ENCODE measurements at places on chromosomes 5 and 9.
A peak's percentile ranks its signal among the peaks of the same experiment; 100 is the strongest.

DNA sequence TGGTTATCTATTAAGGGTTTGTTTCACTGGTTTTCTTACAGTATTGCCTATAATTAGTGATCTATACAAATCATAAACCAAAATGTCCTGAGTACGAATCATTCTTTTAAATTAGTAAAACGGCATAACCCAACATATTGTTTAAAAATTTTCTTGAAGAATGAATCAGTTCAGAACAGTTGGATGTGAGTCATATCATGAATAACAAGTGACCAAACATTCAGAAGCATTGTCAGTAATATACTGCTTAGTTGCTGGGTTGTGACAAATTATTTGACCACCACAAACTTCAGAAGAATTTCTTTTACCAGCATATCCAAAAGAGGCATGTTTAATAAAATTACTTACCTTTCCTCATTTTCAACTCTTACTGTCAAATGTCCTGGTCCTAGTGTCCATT lies 111.2 kb downstream of the UNC13B start:
- DNase-seq: peak; percentile 47

- peak; percentile 55 for DNase-seq
Observed at GRCh38 chr5:14108170-14108996, 34.8 kb upstream of the TRIO start.

DNA sequence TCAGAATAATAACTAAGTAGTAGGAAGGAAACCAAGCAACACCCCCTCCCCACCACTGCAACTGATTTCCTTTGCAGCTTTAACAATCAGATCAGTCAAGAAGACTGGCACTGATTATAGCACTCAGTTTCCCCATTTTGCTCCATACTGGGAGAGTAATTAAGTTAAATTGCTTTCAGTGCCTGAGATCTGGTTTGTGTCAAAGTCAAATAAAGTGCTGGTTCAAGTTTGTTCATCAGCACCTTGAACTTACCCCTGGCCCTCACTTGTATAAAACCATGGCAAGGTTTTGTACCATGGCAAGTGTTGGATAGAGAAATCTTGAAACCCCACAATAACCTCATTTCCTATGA lies 290.2 kb upstream of the SEMA6A start:
- no peak for DNase-seq

- DNase-seq: no peak
Observed at GRCh38 chr5:169710675-169711074, 73.6 kb downstream of the DOCK2 start.

DNA sequence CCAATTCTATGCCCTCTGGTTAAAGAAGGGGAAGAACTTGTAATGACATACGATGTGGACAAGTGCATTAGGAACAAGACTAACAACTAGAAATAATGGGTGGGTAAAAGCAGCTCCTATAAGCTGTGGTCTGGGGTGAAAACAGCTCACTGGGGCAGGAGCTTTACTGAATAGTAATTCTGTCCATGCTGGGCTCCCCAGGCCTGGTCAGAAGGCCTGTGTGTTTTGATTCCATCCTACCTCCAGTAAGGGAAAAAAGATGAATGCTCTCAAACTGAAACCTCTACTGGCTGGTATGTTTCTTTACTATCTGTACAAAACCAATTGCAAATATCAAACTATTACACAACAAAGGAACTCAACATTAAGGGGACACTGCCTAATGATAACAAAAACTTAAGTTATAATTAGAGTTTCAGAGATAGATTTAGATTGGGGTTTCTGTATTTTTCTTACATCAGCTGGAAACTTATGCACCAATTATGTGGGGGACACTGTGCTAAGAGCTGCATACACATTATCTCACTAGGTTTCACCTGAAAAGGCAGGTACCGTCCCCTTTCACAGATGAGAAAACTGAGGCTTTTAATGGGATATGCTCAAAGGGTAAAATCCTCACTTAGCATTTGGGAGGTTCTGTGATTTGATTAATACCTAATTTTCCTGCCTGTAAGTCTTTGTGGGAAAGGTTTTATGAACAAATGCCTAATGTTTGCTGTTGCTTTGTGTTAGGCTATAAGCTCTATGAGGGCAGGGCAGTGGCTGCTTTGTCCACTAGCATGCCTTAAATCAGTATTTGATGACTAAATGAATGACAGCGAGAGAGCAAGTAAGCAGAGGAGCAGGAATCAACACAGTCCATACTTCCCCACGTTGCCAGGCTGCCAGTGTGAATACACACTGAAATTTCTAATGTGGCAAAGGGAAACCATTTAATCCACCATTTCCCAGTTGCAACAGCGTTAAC lies 53.6 kb downstream of the ELL2 start:
- no peak for DNase-seq

DNA sequence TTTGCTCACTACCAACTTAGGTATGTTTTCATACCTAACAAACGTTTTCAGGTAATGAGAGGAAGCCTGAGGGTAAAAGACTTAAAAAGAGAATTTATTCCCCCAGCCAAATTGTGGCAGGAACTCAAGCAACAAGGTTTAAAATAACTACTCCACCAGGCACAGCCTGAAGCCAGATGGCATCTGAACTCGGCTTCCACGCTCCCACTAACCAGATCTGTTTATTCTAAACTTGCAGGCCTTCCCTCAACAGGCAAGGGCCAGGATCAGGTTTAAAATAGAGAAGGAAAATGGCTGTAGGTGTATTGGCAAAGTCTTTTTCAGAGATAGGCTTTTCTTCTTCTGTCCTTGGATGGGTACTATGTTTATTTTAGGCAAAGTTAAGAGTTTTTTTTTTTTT lies 89.4 kb downstream of the OTULIN start:
- DNase-seq: no peak

DNA sequence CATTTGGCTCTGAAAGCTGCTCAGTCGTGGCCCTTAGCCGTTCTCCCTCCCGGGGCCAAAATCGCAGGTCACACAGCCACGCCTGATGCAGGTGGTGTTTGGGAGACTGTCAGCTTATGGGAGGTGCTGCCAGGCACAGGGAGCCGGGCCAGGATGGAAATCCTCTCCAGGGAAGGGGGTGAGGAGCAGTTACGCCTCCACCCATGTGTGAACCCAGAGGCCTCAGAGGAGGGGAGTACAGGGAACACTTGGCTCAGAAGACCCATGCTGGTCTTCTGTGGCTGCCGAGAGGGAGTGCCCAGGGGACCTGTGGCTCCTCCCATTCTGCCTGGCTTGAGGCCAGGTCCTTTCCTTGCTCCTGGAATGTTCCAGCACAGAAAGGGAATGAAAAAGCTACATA lies 3.6 kb upstream of the OLFM1 start:
- DNase-seq: no peak

DNA sequence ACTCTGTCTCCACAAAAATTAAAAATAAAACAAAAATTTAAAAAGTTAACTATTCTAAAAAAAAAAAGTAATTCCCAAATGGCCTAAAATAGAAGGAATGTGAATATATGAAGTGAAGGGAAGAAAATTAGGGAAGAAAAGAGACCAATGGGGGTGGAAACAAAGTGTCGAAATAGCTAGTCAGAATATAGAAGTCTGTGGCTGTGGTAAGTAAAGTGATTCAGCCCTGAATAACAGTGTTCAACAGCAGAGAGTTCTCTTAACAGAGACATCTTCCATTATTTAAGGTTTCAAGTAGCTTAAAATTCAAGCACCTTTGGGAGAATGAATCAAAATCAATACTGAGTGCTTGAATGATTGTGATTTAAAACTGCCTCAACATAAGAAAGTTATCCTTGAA lies 51.7 kb downstream of the LPAR1 start:
- no peak for DNase-seq

DNA sequence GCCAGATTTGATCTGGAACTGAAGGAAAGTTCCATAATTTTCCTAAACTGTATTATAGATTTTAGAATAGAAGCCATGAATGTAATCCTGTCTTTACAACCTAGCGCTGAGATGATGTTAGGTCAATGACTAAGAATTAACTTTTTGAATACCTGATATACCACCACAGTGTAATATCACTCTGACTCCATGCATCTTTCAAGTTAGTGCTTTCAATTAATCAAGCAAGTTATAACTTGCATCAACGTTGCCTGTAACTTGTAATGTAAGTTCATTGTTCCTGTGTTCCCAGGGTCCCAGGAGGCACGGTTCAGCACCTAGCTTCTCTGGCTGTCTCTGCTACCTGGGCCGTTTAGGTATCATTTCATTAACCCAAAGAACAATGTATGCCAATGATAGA lies 139.3 kb downstream of the CSNK1G3 start:
- no peak for DNase-seq

DNA sequence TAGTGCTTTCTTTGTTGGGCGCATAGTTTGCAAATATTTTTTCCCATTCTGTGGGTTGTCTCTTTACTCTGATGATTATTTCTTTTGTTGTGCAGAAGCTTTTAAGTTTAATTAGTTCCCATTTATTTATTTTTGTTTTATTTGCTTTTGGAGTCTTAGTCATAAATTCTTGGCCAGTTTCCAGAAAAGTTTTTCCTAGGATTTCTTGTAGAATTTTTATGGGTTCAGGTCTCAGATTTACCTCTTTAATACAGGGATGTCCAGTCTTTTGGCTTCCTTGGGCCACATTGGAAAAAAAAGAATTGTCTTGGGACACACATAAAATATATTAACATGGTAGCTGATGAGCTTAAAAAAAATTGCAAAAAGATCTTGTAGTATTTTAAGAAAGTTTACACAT lies 122.0 kb downstream of the WDR70 start:
- DNase-seq: peak; percentile 10

GRCh38 chr5:118953652-118954005 lies 34.7 kb downstream of the DTWD2 start:
- no peak for DNase-seq

- no peak for DNase-seq
Observed at GRCh38 chr5:139272471-139273321, 20.8 kb upstream of the MATR3 start.

GRCh38 chr9:130236436-130236985 lies 29.0 kb upstream of the HMCN2 start:
- no peak for DNase-seq

GRCh38 chr5:45512521-45512920 lies 183.7 kb downstream of the HCN1 start:
- no peak for DNase-seq

DNA sequence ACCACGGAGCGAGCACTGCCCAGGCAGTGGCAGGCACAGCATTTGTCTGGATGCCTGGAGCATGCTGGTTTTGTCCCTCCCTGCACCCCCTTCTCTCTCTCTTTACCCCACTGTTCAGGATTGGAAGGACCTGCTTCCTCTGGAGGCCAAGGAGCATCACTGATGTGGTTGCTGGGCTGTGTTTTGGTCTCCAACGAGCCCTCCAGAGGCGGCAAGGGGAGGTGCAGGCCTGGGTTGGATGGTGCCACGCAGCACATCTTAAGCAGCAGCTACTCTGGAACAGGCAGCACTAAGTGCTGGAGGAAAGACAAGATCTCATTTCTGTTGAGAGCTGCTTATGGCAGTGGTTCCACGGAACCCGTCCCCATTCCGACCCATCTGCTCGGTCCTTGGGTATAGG lies 139.6 kb downstream of the CMYA5 start:
- DNase-seq: no peak

DNA sequence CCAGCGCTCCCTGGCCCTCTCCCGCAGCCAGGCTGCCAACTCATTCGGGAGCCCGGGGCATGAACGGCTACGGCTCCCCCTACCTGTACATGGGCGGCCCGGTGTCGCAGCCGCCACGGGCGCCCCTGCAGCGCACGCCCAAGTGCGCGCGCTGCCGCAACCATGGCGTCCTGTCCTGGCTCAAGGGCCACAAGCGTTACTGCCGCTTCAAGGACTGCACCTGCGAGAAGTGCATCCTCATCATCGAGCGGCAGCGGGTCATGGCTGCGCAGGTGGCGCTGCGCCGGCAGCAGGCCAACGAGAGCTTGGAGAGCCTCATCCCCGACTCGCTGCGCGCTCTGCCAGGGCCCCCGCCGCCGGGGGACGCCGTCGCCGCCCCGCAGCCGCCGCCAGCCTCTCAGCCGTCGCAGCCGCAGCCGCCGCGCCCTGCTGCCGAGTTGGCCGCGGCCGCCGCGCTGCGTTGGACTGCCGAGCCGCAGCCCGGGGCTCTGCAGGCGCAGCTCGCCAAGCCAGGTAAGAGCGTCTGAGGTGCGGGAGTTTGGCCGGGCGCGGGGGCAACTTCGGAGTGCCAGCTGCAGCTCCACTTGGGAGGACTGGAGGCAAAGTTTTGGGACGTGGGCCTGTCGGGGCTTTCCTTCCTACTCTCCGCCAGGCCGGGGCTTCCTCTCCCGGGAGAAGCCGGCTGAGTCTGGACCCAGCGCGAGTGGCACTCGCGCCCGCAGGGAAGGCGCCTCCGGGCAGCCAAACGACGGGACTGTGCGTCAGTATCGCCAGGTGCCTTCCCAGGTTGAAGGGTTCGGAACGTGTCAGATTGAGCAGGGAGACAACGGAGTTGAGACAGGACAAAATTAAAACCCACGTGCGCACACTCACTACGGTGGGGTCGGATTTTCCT lies 735 bp downstream of the DMRT3 start:
- no peak for DNase-seq

- DNase-seq: no peak
Observed at GRCh38 chr5:166354332-166354731, 1937.1 kb upstream of the WWC1 start.

DNA sequence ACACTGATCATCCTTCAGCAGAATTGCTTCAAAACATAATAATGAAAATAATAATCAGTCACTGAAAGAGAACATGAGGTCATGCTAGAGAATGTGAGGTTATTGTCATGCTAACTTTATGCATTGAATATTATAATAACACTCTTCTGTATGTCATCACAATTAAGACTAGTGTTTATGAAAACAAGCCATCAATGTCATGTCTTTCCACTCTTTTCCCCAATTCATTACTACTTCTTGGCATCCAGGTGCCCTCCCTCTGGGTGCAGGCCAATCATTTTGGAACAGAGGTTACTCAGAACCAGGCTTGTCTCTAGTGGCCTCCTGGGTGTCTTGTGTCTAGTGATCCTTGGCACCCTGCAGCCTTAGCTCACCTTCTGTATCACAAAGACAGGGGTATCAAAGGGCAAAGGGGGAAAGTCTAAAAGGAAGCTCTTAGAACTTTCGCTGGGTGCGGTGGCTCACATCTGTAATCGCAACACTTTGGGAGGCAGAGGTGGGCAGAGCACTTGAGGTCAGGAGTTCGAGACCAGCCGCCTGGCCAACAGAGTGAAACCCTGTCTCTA lies 217.6 kb upstream of the PIK3R1 start:
- DNase-seq: no peak

DNA sequence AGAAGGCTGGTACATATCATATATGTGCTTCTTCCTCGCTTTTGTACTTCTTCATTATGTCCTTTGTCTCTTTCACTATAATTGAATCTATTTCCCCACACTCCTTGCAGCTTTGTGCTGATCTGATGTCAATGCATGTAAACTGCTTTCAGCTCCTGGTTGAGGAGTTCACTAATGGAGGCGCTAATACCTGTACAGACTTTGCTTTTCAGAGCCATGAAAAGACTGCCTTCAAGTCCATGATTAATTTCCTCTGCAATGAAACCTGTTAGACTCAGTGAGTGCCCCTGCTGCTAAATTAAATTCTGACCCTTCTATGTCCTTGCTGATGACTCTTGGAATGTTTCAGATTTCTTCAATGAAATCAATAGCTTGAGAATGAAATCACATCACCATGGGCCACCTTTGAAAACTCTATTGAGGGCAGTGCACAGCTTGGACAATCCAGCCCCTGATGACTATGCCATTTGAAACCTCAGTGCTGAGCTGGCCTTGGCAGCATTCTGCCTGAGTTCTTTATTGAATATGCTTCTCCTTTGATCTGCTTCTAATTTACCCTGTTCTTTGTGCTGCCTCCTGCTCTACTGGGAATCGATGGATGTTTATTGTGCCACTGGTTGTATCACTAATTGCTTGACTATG lies 358.2 kb upstream of the DMAC1 start:
- DNase-seq: no peak

All from glomerular endothelial cell (primary cell).